ENCODE measurements at places on chromosomes 12 and 14.

- DNase-seq, result no peak
Observed at GRCh38 chr12:102740141-102740955, 176.7 kb downstream of the PAH start.

DNA sequence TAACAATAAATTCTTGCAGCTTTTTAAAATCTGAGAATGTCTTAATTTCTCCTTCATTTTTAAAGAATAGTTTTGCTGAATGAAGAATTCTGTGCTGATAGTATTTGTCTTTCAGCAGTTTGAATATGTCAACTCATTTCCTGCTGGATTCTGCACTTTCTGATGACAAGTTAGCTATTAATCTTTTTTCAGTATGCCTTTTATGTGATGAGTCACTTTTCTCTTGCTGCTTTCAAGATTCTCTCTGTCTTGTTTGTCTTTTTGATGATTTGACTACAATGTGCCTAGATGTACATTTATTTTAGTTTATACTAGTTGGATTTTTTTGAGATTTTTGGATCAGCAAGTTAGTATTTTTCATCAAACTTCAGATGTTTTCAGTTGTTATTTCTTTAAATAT lies 87.9 kb upstream of the AVPR1A start:
- DNase-seq, result no peak

DNA sequence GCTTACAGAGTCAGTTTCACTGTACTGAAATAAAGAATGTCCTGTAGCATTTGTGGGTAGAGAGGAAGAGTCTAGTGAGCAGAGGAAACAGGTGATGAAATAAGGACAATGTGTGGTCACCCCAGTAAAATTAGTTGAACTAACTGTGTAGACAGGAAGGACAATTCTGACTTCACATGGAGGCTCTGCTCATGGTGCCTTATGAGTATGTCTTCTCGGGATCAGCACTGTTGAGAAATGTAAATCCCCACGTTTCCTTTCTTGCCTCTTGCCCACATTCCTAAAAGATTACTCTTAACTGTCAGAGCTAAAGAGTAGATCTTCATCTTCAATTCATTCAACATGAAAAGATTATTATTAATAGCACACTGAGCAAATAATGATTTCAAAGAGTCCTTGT lies 113.2 kb upstream of the FLRT2 start:
- DNase-seq, result no peak

DNA sequence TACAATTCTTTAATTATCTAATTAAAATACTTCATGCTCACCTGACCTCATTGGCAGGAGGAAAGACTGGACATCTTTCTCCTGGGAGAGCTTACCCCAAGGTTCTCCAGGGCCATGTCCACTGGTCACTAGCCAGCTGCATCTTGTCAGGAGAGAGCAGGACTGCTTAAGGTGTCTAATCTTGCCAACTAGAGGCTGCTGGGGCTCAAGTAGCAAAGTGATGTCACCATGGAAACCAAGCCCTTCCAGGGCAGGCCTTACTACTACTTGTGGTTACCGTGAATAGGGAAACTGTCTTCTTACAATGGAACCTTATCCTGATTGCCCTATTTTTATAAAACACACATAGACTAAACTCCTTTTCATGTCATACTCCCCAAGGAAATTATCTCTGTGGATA lies 376.4 kb downstream of the SNAPC1 start:
- no peak for DNase-seq

- no peak for DNase-seq
Observed at GRCh38 chr12:26058308-26058707, 66.5 kb downstream of the BHLHE41 start.

GRCh38 chr12:121722511-121722910 lies 10.0 kb downstream of the TMEM120B start:
- DNase-seq, result no peak

DNA sequence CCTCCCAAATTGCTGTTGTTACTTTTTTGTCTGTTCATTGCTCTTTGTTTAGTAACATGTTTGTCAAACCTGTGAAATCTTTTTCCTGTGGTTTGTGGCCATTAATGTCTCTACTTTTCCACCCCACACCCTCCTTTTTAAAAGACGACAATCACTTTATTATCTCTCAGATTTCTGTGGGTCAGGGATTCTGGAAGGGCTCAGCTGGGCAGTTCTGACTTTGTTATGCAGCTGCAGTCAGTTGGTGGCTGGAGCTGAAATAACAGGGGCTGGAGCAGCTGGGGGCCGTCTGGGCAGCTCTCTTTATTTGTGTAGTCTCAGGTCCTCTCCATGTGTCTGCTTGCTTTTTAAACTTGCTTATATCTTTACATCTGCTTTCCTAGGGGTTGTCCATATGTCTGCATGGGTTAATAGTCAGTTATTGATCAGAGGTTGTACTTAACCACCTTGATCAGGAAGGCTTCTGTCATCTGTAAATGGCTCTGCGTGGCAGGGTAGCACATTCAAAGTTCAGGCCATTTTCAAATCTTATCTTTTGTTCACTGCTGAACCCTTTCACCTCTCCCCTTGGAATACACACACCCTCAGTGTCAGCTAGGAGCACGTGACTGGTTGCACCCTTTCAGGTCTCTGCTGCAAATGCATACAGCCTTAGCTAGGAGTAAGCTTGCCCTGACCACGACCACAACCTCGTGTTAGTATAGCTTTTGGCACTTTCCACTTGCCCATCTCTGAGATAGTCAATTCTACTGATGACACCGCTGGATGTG lies 27.9 kb downstream of the BORCS5 start:
- DNase-seq, result no peak

DNA sequence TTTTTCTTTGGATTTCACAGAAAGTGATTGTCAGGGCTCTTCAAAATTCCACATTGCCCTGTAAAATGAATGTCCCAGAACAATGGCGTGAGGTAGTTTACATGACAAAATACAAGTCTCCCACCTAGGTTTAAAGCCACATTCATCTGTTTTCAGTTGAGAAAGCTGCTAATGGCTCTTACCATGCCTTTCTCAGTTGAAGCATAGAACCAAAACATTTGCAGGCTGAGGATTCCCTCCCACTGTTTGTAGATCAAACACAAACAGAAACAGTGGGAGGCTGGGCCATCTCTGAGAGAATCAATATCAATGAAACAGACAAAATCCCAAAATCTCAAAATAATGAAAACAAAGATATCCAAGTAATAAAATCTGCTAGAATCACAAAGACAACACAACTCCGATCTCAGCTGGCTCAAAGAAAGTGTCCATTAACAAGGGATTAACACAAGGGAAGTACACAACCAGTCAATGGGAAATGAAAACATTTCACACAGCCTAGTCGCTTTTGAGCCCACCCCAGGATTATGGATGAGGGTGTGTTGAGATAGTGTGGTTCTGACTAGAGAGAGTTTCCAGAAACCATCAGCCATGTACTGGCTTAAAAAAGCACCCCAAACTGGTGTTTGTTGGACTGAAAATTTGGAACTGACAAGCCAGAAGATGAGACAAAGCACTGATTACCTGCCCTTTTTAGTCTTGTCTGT lies 54.5 kb upstream of the TMEM260 start:
- DNase-seq, result no peak

DNA sequence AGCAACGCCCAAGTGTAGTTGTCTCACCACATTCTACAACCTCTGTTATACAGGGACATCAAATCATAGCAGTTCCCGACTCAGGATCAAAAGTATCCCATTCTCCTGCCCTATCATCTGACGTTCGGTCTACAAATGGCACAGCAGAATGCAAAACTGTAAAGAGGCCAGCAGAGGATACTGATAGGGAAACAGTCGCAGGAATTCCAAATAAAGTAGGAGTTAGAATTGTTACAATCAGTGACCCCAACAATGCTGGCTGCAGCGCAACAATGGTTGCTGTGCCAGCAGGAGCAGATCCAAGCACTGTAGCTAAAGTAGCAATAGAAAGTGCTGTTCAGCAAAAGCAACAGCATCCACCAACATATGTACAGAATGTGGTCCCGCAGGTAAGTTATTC lies 123.0 kb downstream of the ARID2 start:
- DNase-seq, result no peak

- no peak for DNase-seq
Observed at GRCh38 chr12:47786662-47787280, 13.7 kb downstream of the SLC48A1 start.

DNA sequence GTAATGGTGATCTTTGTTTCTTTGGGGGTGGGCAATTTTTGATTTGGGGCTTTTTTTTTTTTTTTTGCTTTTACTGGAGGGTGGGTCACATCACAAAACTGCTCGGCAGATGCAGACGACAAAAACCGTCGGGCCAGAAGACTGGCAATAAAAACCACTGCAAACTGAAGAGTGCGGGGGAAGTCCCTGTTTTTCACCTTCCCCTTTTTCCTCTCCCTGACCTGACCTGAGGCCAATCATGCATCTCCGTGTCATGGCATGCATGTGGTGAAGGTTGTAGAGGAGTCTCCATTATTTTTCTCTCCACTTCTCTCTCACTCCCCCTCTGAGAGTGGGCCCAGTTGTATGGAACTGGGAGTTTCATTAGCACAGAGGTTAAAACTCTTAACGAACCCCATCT lies 57.5 kb downstream of the AP5M1 start:
- DNase-seq, result no peak

DNA sequence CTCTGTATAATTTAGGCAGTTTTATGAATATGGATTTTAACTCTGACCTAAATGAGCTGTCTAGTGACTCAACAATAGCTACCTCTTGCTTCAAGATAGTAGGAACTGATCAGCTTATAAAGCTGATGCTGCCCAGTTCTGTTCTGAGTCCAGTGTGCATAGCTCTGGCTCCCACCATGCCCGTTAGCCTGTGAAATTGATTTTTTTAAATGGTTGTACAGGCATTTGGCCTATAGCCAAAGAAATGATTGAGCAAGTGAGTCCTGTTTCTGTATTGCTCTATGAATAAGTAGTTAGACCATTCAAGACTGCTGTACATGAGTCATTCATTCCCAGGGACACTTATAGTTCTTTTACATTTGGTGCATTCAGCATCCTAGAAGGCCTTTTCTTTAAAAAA lies 36.4 kb downstream of the SAMD4A start:
- no peak for DNase-seq

DNA sequence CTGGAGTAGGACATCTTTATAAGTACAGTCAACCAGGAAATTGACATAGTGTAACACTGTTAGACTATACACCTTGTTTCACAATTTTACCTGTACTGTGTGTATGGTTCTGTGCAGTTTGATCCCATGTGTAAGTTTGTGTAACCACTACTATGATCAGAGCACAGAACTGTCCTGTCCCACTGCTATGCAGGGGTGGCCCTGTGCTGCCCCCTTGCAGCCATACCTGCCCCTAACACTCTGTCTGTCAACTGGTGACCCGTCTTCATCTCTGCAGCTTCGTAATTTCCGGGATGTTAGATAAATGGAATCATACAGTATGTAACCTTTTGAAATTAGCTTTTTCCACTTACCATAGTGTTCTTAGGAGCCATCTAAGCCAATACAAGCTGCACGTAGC lies 58.7 kb upstream of the RD3L start:
- no peak for DNase-seq
